ENCODE measurements at places on chromosomes 12 and 14.

DNA sequence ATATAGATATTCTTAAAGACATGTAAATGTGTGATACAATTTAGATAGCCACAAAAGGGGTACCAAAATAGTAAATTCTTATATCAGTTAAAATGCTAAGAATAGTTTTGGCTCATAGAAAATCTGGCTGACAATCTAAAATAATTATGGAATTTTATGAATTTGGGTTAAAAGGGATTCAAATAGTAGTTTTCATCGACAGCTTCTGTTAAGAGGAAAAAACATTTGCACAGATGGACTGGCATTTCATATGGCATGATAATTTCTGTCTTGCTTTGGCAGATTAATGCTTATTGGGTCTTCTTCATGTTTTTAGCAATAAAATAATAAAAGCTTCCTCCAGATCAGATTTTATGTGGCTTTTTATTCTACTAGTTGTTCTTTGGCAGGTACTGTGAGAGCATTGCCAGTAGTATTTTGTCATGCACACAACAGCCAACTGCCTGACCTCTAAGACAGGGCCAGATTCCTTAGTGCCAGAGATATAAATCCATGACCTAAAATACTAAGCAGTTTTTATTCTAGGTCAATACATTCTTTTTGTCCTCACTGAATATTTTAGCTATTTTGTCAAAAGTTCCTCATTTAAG lies 9.1 kb downstream of the ABCD2 start:
- no peak for DNase-seq

DNA sequence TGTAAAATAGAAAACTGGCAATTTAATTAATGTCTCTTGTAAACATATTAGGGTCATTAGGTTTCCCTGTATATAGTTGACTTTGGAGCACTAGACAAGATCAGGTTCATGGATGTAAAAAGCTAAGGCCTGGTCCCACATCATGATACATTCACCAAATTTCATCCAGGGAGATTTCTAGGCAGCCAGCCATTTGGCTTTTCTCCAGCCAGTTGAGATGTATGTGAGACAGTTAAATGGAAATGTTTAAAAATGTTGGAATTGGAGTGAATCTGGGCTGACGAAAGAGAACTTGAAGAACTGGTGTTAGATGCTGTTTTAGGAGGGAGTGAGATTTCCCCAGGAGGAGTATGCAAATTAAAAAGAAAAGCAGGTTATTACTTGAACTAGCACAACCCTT lies 41.8 kb upstream of the CLEC14A start:
- DNase-seq = no peak

GRCh38 chr12:96136725-96137378 lies 57.3 kb upstream of the ELK3 start:
- no peak for DNase-seq

DNA sequence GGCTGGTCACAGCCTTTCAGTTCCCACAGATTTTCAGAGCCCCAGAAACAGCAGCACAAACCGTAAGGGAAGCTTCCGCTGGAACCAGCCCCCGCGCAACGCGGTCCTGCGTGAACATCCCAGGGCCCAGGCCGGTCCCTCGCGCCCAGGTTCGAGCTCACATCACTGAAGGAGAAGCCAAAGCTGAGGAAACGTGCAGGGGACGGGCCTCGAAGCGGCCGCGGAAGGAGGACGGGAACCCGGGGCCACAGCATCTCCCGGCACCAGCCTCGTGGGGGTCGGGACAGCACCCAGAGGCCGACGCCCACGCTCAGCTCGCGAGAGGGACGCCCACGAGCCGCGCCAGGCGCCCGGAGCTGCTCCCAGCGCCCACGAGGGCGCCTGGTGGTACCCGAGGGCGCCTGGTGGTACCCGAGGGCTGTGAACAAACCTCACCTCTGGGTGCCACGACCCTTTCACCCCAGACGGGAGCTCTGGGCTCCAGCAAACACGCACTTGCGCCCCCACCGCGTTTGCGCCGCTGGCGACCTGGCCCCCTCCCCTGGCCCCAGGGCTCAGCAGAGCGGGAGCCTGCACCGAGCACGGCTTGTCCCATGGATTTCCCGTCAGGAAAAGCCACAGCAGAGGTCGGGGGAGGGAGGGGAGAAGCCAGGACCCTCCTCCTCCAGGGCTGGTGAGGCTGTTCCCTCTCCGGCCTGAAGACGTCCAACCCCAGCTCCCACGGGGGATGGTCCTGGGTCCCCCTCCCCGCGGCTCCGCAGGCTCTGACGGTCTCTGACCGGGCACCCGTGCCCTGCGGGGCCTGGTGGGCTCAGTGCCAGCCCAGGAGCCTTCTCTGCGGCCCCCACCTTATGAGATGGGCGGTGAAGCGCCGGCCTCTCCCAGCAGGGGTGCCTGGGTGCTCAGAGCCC lies 6.9 kb downstream of the LRCOL1 start:
- no peak for DNase-seq

GRCh38 chr12:120737557-120738251 lies 12.1 kb downstream of the ACADS start:
- no peak for DNase-seq

DNA sequence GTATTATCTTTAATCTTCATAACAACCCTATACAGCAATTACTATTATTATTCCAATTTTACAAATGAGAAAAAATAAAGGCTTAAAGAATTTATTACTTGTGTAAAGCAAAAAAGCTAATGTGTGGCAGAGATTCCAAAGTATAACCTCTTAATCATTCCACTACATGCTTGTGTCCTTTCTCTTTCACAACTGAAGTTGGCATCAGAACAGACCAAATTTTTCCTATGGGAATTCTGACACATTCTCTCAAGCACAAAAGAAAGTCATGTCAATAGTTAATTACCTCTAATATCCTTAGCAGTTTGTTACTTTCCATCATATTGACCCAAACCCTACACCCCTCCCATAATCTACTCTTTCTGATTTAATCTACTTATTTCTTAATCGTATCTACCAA lies 86.7 kb downstream of the BCL2L14 start:
- DNase-seq = no peak
